ENCODE measurements at places on chromosomes 13 and 19.

DNA sequence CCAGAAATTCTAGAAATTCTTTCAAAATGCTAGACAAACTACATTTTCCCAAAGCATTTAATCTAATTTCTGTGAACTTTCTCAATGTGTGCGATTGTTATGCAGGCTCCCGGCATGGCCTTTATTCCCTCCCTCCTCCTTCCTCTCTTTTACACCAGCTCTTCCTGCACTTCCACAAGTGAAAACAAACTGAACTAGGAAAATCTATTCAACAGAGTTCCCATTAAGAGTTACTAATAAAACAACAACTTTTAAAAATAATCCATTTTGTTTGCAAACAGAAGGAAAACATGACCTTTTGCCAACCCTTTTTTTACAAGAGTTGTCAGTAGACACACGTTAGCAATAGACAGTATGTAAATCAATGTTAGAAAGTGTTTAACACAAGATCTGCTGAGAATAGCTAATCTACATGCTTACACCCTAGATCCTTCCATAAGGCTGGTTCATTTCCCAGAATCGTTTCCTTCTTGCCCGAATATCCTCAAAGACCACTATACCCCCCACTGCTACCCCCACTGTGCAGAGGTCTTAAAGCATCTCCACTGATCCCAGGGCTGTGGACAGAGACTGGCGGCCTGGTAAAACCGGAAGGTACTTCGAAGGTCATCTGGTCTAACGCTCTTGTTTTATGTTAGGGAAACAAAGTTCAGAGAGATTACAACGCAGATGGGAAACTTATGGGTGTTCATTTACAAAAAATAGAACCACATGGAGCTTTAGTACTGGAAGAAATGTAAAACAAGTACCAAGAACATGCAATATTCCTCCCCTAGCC is 98.0 kb downstream of the FOXO1 start:
- no peak for DNase-seq

DNA sequence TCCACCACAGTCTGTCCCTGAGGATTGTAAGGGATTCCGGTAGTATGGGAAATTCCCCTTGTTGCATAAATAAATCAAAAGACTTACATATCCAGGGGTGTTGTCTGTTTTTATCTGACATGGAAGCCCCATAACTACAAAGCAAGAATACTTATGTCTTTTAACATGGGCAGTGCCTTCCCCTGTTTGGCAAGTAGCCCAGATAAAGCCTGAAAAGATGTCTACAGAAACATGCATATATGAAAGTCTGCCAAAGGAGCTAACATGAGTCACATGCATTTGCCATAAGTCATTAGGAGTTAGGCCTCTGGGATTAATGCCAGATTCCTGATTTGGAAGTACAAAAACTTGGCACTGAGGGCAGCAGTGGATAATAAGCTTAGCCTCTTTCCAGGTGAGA is 62.1 kb downstream of the ZNF737 start:
- DNase-seq: no peak

- DNase-seq: no peak
These were observed 38.3 kb upstream of the DCUN1D2 start for GRCh38 chr13:113528813-113529180.

GRCh38 chr13:110138700-110139036 is 168.3 kb downstream of the COL4A1 start:
- no peak for DNase-seq

GRCh38 chr19:52211926-52212571 is 22.2 kb downstream of the PPP2R1A start:
- DNase-seq: no peak

- DNase-seq: no peak
These were observed 220.9 kb downstream of the FOXO1 start for GRCh38 chr13:40445557-40445990.

DNA sequence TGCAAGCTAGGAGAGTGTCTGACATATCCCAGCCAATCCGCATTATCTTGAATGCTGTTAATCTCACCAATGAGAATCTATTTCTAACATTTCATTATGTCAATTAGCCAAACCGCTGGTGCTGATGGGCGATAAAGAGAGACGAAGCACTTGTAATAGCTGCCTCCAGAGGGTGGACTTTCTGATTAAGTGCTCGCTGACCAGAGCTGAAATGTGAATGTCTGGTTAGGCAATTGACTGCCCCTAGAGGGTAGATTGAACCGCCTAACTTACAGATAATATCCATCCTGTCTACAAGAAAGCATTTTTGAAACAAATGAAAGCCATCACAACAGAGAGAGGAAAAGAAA is 552 bp upstream of the GRWD1 start:
- DNase-seq: peak; percentile 91

- no peak for DNase-seq
These were observed 11.9 kb downstream of the BCAT2 start for GRCh38 chr19:48798937-48799336.

GRCh38 chr13:32385410-32385809 is 42.5 kb downstream of the N4BP2L1 start:
- no peak for DNase-seq

GRCh38 chr13:114097212-114097892 is 35.1 kb downstream of the RASA3 start:
- no peak for DNase-seq

- DNase-seq: no peak
These were observed 872.0 kb upstream of the GPC6 start for GRCh38 chr13:92354583-92354982.

DNA sequence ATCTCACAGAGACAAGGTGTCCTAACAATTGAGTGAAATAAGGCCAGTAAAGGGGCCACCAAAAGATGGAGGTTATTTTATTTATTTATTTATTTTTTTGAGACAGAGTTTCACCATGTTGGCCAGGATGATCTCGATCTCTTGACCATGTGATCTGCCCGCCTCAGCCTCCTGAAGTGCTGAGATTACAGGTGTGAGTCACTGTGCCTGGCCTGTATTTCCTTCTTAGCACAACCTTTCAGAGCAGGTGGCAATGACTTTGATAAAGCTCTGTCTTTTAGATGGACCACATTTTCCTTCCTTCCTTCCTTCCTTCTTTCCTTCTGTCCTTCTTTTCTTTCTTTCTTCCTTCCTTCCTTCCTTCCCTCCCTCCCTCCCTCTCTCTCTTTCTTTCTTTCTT is 11.0 kb upstream of the DOCK6 start:
- no peak for DNase-seq

DNA sequence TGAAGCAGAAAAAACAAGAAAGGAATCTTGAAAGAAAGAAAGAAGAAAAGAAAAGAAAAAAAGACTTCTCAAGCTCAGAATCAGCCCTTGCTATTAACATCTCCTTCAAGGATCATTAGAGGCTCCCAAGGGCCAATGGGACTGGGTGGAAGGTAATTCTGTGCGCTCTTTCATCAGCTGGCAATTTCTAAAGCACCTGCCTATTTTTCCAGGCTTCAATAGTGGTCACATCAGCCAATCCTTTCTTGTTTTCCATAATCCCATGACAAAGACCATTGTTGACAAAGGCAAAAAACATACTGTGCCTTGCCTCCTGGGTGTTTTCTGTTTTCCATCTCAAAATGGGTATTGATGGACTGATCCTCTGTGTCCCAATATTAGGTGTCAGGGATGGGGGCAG is 88.2 kb upstream of the TSC22D1 start:
- DNase-seq: no peak
